ENCODE measurements at places on chromosomes 16 and 17.

GRCh38 chr17:38777641-38778250 is 21.6 kb downstream of the PIP4K2B start:
- DNase-seq, result no peak

- DNase-seq, result no peak
These were observed 585.3 kb downstream of the KCNJ18 start for GRCh38 chr17:22277595-22277994.

DNA sequence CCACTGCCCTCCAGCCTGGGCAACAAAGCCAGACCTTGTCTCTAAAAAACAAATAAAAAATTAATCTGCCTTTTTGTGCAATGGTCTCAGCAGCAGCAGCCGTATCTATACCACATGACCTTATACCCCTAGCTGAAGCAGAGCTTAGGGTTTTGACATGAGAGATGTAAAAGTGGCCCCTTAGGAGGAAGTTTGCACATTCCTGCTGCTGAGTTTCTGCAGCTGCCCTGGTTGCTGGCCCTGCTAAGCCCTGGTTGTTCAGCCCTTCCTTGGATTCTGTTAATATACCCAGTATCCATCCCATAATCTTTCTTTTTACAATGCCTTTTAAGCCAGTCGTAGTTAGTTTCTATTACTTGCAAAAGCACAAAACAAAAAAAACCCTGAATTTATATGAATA is 33.0 kb upstream of the PRKCB start:
- DNase-seq, result no peak

DNA sequence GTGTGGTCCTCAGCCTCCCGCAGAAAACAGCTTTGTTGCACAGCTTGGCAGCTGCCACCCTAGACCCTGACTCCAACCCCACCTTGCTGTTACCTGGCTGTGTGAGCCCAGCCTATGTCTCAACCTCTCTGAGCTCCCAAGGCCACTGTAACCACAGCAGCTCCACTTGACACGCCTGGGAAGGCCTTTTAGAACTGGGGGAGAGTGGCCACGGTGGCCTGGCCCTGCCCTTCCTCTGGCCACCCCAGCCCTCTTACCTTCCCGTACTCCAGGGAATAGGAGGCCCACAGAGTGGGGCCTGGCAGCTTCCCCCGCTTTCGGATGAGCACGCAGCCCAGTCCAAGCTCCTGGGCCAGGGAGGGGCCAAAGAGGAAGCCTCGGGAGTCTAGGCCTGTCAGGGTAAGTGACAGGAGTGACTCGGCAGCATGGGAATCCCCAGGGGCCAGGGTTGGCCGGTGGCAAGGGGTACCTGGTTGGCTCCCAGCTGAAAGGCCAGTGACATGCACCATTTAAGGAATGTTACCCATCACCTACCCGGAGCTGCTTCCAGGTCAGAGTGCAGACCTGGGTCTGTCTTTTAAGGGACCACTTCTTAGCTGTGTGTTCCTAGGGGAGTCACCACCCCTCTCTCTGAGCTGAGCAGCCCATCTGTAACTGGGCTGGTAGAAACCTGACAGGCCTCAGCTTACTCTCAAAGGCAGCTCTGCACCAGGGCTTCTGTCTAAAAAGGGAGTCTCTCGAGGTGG is 1.4 kb downstream of the APRT start:
- no peak for DNase-seq

DNA sequence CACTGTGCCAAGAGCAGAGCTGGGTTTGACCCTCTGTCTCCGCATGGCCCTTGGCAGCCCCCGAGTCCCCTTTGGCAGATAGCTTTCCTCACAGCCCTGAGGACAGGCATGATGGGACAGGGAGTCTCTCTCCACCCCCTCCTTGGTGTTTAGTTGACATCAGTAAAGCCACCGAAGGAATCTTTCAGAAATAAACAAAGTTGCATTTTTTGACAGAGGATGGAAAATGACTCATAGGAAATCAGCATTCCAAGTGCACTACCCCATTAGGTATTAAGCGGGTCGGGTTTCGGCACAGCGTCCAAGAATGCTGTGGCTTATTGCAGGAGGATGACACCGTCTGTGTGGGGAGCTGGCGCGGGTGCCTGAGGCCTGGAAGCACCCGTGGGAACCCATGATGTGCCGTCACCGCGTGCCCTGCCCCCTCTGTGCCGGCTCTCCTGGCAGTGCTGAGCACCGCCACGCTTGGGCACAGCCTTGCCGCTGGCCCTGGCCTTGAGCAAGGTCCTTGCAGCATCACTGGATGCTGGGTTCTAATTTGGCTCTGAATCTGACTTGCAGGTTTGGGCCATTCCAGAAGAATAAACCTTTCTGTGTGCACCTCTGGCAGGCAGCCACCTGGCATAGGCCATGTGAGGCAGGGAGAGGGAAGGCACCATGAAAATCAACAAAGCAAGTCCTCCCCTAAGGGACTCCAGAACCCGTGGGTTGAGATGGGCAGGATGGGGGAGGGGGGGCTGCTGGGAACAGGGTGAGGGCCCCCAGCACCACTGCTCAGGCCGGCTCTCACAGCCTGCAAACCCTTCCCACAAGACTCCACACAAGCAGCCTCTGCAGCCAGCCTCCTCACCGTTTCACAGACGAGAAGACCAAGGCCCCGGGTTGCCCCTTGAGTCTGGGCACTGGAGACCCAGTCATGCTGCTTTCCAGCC is 50.5 kb upstream of the ZNF469 start:
- no peak for DNase-seq

GRCh38 chr17:2996810-2997670 is 66.4 kb downstream of the OR1D5 start:
- DNase-seq, result no peak

- DNase-seq, result no peak
These were observed 9.0 kb downstream of the DYNLL2 start for GRCh38 chr17:58092101-58092796.

DNA sequence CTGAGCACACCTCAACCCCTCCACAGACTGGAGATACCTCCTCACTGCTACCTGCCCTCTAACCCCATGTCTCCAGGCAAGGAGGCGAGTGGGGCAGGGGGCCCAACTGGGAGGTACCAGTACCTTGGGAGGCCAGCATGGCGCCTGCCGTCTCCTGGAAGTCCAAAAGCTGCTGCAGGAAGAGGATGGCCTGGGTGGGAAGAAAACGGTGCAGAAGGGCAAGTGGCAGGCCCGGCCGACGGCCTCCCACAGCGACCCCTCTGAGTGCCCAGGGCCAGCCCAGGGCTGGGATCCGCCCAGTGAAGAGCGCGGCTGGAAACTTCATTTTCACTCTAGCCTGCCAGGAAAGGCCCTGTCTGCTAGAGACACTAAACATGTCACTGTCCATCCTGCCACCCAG is 8.5 kb downstream of the ZACN start:
- no peak for DNase-seq

DNA sequence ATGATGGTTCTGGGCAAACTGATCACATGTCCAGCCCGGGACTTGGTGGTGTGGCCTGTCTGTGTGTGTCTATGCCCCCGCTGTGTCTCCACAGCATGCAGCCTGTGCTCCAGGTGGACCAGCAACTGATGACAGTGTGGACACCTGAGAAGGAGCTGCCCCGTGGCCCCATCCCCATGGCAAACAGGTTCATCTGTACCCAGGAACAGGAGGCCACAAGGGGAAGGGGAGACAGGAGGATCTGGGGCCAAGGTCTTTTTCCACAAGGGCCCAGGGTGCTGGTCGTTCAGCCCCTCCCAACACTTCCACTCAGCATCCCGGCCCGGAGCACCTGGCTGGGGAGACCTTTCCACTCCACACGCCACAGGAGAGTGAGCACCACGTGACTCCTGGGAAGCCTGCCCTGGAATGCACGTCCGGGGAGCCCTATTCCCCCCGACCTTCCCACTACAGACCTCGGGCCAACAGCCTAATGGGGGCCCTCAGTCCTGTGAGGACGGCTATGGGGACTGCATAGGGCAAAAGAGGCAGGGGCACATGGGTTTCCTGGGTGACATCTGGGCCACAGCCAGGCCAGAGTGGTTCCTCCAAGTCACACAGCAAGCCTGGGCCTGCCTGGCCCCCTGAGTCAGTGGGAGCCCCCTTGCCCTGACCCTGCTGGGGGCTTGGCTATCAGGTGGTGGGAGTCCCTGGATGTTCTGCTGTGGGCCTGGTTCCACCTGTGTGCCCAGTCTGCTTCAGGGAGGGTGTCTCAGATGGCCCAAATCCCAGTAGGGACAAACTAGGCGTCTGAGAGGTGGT is 20.8 kb upstream of the NXPH3 start:
- no peak for DNase-seq

- no peak for DNase-seq
These were observed 55.3 kb upstream of the SOX9 start for GRCh38 chr17:72065556-72065955.

GRCh38 chr17:29369831-29370735 is 20.1 kb upstream of the TAOK1 start:
- DNase-seq, result peak; percentile 80

DNA sequence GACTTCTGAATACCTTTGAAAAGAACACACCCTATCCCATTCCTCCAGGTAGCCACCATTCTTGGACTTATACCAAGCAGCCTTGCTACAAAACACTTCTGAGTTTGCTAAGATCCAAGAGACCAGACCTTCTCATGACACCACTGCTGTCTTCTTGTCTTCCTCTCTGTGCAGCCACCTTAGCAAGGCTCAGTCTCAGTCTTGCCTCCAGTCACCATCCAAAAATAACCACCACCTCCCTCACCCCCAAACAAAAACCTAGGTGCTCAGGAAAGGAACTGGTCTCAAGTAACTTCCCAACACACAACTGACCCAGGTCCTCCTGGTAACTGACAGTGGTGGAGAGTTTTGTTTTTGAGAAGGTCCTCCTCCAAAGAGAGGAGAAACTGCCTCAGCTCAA is 90.9 kb upstream of the CORO6 start:
- no peak for DNase-seq

DNA sequence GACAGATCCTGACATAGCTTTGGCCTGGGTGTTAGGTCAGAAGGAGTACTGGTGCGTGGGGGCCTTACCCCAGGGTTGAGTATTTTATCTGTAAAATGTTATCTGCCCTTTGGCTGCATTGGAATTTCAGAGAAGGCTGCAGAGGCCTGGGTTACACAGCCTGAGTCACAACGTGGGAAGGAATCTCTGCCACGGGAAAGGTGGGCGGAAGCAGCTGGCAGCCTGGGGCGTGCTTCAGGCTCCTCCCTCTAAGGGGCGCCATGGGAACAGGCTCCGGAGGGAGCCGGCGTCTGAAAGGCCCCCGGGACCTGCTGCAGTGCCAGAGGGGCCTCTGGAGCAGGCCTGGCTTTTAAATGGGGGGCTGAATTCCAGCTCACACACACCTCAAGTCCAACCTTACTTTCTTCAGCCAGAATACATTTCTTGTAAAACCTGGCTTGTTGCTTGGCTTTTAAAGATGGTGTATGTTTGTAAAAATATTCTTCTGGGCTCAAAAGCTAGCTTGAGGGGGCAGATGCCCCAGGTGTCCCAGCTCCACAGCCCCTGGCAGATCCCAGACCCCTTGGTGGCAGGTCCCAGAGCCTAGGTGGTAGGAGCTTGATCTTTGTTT is 142.2 kb downstream of the RAB11FIP4 start:
- DNase-seq, result peak; percentile 88

DNA sequence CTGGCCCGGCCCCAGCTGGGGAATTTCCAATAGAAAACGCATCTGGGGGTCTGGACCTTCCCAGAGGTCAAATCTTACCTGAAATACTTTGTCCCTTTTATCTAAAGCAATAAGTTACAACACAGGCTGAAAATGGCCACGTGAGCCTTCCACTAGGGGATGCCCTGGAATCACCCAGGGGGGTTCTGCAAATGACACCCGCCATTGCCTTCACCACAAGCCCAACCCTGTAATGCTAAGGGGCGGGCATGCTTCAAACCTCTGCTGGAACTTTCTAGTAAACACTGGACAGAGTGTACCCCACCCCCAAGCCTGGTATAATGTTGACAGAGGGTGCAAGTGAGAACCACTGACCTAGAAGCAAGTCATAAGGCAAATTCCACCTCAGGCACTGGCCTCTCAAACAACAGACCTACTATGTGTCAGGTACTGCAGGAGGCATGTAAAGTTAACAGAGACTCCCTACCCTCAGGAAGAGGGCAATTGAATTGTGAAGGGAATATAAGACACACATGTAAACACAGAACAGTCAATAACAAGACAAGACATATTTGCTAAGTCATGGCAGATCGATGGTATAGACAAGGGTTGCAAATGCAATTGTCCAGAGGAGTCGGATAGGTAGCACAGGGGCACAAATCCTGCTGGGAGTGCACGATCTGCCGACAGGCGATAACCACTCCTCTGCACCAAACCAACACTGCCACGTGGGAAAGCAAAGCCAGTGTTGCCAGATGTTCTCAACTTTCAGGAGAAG is 59.0 kb downstream of the ARHGAP17 start:
- no peak for DNase-seq

- DNase-seq, result no peak
These were observed 14.0 kb upstream of the SPHK1 start for GRCh38 chr17:76370261-76370993.

DNA sequence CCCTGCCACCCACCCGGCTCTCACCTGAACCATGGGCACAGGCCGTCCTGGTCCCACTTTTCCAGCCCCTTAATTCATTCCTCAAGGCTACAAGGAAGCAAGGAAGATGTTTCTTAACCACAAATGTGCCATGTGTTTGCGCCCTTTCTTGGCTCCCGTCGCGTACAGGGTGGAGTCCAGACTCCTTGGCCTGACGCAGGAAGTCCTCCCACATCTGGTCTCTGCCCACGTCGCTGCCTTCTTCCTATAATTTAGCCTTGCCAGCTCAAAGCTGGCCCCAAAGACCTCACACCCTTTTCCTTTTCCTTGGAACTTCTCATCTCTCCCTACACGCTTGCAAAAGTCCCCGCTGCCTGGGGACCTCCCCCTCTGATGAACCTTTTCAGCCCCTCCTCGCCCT is 38.8 kb upstream of the BHLHA9 start:
- no peak for DNase-seq

DNA sequence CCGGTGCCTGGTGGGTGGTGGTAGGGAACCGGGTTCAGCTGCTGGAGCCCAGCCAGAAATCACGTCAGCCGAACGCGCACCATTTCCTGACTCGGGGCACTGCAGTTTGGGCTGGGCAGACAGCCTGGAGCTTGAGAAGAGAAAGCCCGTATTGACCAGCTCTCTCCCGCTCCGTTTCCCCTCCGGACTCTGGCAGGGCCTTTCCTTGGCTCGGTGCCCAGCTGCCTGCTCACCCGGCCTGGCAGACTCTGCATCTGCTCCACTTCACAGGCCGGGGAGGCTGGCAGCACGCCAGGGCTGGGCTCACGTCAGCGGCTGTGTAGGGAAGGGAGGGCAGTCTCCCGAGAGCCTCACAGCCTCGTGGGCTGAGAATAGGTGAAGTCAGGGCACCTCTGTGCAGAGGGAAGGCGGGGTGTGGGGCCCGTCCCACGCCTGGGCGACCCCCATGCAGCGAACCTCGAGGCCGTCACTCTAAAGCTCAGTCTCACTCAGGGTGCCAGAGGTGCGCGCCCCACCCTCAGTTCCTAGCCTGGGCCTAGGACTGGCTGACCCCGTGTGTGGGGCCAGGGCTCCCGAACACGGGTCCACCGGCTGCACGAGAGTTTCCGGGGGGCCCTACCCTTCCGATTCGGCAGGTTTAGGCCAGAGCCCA is 59.1 kb downstream of the OR1D5 start:
- DNase-seq, result peak; percentile 75

GRCh38 chr16:54067322-54068065 is 219.1 kb downstream of the IRX3 start:
- DNase-seq, result no peak

All from iPS-NIHi11 (cell line).